Stimulated activated CD8-positive, alpha-beta memory T cell treated with anti-CD3 and anti-CD28 coated beads, Interleukin-7, amount 100 ng/mL, for 1 hour (primary cell): ENCODE measurements at places on chromosomes 13 and 19.

DNA sequence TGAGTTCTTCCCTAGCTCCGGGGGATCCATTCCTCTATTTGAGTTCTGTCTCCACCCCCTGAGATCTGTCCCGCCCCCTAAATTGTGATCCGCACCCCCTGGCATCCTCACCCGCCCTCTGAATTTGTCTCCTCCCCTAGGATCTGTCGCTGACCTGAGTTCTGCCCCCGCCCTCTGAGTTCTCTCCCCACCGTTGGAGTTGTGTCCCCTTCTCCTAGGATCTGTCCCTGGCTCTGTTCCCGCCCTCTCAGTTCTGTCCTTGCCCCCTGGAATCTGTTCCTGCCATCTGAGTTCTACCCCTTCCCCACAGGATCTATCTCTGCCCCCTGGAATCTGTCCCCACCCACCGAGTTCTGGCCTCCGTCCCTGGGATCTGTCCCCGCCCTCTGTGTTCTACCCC is 1.0 kb upstream of the SLC17A7 start:
- no peak for DNase-seq

- DNase-seq, result no peak
These were observed 95.1 kb downstream of the ATP11A start for GRCh38 chr13:112784811-112785482.

GRCh38 chr13:77975358-77976042 is 56.9 kb upstream of the EDNRB start:
- no peak for DNase-seq

DNA sequence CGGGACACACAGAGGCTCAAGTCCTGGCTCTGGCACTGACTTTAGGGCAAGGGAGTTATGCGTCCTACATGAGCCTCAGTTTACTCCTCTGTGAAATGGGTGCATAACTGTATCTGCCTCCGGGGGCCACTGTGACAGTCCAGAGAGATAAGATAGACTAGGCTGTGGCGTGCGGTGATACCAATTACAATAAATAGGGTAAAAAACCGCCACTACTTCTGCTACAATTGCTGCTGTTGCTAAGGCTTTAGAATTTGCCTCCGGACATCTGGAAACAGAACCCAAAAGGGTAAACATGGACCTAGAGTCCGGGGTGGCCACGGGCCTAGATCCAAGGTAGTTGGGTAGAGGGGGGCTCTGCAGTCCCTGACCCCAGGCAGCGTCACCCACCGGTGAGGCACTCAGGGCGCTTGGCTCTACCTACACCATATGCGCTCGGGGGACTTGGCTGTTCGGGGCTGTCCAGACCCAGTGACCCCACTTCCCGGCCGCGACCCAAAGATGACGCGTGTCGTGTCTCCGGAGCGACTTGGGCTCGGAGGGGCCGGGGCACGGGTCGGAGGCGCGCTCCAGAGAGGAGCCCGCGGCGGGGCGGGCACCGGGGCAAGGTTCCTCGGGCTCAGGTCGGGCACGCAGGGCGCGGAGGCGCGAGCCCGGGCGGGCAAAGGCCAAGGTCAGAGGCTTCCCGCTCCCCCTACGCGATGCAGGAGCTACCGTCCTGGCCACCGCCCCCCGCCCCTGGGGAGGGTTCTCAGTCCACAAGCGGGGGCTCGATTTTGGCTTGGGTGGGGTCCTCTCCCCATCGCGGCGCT is 1.1 kb downstream of the INSR start:
- DNase-seq, result no peak

GRCh38 chr13:105414639-105415038 is 1120.8 kb downstream of the EFNB2 start:
- no peak for DNase-seq

DNA sequence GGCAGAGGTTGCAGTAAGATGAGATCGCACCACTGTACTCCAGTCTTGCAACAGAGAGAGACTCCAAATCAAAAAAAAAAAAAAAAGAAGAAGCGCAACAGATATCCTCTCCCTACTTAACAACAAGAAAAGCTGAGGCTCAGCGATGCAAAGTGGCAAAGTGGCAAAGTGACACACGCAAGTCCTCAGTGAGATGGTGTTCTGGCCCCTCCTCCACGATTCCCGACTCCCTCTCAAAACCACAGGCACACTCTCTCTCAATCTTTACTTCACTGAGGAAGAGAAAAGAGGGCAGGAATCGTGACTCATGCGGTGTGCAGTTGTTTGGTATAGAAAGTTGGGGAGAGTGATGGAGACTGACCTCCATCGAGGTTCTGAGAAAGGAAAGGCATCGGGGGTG is 12.6 kb downstream of the FFAR2 start:
- DNase-seq, result no peak

DNA sequence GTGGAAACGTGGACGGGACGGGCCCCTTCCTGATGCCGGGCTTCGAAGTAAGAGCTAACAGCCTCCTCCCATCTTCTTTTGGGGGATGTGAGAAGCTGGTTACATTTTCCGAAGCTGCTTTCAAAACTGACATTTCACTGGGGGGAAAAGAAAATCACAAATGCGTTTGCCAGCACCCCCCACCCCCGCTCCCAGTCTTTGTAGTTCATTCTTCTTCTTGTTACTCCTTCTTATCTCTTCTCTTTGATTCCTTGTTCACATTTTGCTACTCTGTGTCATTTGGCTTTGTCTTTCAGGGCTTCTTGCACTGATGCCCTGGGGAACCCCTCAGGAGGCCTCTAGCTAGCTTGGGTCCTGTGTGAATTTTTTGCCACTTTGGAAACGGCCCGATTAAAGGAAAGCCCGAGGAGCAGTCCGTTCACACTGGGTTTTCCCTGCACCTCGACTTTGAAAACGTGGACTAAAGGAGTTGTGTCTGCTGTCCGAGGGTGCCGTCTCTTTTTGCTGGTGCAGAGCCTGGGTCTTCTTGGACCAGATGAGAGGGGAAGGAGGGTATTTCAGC is 1.3 kb downstream of the CARM1 start:
- no peak for DNase-seq

- DNase-seq, result no peak
These were observed 67.3 kb downstream of the DOCK9 start for GRCh38 chr13:98910501-98910951.

GRCh38 chr19:30719189-30719998 is 347.2 kb downstream of the ZNF536 start:
- DNase-seq, result no peak

DNA sequence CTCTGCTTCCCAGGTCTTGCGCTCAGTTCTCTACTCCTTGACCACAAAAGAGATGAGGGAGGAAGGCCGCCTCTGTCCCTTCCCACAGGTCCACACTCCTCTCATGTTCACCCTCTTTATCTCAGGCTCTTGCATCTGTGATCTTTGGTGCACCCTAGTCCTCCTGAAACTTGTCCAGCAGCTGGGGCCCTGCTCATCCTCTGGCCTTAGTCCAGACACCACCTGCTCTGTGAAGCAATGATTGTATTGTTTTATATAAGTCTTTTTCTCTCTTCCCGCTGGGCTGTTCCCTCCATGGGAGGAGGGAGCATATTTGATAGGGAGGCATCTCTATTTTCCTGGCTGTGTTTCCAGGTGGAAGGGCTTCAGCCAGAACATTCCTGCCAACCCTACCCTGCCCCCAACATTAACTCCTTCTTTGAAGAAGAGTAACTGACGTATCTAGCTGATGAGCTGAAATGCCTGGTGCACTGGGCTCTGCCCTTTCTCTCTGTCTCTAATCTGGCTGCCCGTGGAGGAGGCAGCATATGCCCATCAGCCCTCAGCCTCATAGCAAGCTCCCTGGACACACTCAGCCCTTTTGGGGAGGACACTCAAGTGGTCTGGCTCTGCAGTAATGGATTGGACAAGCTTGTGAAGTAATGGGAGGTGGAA is 38.2 kb upstream of the SIAH3 start:
- no peak for DNase-seq

GRCh38 chr13:98970330-98970729 is 7.5 kb downstream of the DOCK9 start:
- DNase-seq, result no peak

DNA sequence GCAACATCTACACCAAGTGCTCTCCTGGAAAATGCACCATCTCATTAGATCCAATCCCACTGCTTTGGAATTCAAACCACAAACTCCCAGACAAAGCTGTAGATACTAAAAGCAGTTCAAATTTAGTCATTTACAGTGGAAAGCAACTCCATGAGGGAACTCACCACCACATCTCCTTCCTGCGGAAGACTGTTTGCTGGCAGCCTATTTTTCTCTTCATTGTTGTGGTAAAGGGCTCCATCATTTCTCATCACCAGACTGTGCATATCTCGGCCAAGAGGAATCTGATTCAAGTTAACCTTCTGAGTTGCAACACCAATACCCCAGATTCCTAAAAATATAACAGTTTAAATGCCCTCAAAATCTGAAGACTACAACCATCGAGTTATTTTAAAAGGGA is 8.4 kb downstream of the SPRYD7 start:
- no peak for DNase-seq

DNA sequence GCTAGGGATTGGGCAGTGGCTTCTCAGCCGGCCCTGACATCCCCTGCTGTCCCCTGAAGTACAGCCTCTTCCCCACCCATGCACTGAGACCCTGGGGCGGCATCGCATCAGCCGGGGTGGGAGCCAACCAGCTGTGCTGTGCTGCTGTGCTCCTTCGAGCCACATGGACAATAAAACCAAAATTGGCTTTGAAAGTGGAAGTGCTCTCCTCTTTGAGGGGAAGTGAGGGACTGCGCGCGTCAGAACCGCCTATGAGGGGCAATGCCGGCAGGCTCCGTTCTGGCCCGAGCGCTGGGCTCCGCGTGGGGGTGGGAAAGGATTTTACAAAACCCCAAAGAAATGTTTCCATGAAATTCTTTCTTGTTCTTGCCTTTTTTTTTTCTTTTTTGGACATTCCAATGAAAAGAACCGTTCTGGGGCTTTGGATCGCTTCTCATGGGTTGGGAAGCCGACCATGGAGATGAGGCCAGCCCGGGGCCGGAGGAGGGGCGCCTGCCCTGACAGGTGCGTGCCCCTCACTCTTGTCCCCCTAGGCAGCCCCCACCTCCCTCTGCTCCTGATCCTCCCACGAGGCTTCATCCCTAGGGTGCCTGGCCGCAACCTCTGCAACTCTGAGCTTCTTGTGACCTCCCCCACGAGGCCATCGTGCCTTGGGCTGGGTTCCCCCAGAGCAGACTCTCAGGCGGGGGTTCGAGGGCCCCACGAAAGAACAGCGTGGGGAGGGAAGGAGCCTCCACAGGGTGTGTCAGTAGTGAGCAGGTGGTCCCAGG is 22.6 kb downstream of the KLHL26 start:
- no peak for DNase-seq

- no peak for DNase-seq
These were observed 316.8 kb downstream of the DLEU7 start for GRCh38 chr13:50526661-50527071.

- no peak for DNase-seq
These were observed 10.1 kb upstream of the HAS1 start for GRCh38 chr19:51733742-51734522.

DNA sequence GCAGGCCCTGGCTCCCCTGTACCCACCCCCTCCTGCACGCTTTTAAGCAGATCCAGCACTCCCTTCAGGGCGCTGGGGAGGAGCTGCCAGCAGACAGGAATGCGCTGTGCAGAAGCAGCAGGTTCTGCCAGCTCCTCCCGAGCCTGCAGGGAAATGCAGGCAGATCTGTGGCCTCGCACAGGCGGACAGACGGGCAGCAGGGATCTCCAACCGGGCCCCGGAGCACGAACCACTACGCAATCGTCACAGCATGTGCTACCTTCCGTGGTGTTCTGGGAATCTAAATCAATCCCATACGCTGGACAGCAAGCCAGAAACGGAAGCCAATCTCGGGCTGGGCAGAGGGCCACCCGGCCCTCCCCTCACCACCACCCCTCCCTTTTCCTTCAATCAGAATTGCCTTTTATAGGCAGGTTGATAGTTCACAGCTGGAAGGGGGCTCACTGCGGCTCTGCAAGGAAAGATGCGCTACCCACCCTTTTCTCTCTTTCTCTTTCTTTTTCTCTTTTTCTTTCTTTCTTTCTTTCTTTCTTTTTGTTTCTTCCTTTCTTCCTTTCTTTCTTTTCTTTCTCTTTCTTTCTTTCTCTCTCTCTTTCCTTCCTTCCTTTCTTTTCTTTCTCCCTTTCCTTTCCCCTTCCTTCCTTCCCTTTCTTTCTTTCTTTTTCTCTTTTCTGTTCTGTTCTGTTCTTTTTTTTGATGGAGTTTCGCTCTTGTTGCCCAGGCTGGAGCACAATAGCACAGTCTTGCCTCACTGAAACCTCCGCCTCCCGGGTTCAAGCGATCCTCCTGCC is 99.9 kb downstream of the GNG7 start:
- DNase-seq, result no peak

- no peak for DNase-seq
These were observed 25.2 kb downstream of the IL17D start for GRCh38 chr13:20728579-20729311.

DNA sequence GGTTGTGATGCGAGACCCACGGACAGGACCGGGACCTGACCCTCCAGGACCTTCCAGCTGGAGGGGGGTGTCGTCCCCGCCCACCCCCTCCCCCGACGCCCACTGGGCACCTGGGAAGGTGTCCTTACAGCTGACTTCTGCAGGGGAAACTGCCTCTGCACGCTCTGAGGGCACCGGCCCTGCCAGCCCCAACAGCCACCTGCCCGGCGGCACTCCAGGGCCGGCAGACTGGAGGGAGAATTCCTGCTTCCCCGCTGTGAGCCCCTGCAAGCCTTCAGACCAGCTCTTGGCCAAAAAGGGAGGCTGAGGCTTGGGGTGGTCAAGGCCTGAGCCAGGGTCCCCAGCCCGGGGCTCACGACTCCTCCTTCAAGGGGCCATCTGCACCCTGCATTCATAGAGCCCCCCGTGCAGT is 1.2 kb downstream of the CNN2 start:
- DNase-seq, result no peak

DNA sequence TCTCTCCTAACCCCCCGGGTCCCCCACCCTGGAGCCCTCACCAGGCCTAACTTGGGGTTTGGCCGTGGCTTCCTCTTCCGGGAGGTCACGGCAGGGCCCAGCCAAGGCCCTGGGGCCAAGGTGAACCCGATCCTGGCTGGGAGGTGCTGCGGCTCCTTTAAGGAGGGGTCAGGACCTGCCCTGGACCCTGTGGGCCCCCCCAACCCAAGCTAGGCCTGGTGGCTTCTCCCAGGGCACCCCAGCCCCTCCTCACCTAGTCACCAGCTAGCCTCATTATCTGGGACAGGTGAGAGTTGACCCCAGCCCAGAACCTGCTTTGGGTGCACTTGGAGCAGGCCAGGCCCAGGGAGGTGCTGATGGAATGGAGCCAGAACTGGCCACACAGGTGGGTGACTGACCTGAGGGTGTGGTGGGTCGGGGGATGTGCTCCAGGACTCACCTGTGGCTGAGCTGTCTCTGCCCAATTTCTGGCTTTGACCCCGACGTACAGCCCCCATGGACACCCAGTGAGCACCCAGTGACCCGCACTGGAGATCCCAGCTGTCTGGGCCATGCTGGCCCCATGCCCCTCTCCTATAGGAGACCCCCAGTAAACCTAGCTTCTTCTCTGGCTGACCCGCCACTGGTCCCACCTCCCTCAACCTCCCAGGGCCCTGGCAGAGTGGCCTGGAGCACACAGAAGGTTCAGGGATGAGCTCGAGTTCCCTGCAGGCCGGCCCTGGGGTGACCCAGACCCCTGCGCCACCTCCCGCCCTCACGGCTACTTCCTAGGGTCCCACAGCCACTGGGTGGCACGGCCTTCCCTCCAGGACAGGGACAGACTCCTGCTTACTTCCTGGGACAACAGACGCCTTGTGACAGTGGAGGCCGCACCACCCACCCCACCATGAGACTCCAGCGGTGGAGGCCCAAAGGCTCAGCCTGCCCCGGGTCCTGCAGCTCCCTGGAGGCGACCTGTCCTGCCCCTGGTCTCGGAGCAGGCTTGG is 6.7 kb upstream of the MKNK2 start:
- DNase-seq, result no peak
